Right hindlimb (tissue), 1 donor: ENCODE measurements at places on chromosomes 7 and 10.
A peak's percentile ranks its signal among the peaks of the same experiment; 100 is the strongest.

- DNase-seq = no peak
Observed at GRCh38 chr10:104925232-104925851, 284.3 kb downstream of the SORCS3 start.

DNA sequence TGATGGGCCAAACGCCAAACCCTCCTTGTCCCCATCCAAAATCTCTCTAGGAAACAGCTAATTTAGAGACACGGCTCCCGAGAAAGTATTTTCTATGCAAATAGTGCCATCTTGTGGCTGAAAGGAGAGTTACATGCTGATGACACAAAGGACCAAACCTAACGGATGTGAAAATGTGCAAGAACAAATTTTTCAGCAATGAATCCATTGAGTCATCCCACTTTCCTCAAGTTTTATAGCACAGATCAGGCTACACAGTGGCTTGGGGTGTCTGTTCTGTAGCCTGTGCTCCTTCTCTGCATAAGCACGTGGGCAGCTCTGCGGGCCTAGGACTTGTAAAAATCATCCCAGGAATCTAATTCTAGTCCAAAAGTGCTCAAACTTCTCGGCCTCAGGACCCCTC is 154.8 kb upstream of the PRR15 start:
- DNase-seq = peak; percentile 75

- DNase-seq = no peak
Observed at GRCh38 chr7:40105879-40106473, 28.4 kb downstream of the MPLKIP start.

GRCh38 chr10:5959581-5960069 is 17.7 kb downstream of the IL15RA start:
- DNase-seq = no peak

GRCh38 chr7:47591655-47592572 is 10.0 kb upstream of the TNS3 start:
- peak; percentile 18 for DNase-seq

DNA sequence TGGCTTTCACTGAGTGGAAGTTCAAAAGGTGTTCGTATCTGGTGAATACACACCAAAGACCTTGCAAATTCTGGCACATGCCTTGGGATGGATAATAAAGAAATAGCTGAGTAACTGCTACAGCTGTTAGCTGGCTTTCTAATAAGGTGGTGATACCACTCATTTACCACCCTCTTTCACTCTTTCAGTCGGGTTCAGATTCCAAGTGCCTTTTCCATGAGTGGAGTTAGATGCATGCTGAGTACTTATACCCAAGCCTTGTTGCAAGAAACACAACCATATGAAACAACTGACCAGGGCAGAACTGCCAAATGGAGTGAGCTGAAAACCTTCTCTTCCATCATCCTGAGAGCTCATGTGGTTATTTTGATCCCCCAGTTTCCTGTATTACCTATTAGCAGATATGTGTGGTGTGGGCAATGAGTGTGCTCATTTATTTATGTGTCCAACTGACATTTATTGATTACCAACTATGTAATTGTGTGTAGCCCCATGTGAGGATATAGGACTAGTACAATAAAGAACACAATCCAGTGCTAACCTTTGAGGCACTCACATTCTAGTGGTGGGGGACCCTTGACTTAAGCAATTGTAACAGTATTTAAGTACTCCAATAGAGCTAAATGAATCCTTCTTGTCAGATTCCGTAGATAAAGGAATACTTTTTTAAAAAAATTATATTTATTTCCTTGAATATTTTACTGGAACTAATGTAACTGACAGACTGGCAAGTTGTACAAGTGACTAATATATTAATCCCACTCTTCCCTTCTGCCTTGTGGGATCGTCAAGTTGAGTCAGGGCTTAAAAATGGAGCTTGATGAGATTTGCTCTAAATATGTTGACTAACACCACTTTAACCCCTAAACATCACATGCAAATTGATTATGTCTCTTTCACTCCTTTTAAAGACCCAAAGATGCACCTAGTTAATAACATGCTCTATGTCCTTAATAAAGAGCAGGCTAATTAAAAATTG is 124.7 kb downstream of the ARID5B start:
- DNase-seq = no peak

- no peak for DNase-seq
Observed at GRCh38 chr7:79451580-79451979, 1.9 kb downstream of the MAGI2 start.

DNA sequence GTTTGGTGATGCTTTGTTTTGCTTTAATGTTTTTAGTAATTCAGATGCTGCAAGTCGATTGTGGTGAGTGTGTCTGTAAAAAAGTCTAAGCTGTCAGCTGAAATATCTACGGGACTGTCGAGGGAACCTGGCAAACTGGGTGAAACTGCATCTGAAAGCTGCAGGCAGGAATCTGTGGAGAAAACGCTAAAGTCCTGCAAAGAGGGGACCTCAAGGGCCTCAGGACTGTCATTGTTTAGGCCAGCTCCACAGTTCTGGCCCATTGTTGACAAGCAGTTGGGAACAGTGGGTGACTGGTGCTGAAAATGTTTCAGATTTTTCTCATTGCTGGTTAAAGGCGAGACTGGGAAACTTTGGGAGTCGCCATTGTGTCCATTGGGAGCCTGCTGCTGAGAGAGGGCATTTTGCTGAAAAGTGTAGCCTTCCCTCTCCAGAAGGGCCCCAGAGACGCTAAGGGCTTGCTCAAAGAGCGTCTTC is 1.8 kb downstream of the HOXA2 start:
- no peak for DNase-seq

DNA sequence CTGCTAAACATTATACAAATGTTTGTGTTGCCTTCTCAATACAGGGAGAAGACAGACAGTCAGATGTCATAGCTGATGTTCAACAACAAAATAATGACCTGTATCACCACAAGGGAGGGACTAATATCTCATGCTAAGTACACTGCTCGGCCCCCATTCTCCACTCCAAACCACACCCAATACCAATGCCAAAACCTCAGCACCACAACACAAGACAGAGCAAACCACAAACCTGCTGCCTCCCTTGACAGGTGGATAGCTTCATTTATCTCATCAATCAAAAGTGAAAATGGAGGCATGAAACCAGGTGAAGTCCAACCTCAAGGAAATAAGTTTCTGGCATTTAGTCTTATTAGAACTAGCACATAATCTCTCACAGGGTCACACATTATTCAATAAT is 109.5 kb downstream of the PARD3 start:
- no peak for DNase-seq

GRCh38 chr10:137031-137430 is 1.8 kb downstream of the ZMYND11 start:
- DNase-seq = peak; percentile 22

- no peak for DNase-seq
Observed at GRCh38 chr7:9945131-9945530, 1028.5 kb upstream of the PHF14 start.

DNA sequence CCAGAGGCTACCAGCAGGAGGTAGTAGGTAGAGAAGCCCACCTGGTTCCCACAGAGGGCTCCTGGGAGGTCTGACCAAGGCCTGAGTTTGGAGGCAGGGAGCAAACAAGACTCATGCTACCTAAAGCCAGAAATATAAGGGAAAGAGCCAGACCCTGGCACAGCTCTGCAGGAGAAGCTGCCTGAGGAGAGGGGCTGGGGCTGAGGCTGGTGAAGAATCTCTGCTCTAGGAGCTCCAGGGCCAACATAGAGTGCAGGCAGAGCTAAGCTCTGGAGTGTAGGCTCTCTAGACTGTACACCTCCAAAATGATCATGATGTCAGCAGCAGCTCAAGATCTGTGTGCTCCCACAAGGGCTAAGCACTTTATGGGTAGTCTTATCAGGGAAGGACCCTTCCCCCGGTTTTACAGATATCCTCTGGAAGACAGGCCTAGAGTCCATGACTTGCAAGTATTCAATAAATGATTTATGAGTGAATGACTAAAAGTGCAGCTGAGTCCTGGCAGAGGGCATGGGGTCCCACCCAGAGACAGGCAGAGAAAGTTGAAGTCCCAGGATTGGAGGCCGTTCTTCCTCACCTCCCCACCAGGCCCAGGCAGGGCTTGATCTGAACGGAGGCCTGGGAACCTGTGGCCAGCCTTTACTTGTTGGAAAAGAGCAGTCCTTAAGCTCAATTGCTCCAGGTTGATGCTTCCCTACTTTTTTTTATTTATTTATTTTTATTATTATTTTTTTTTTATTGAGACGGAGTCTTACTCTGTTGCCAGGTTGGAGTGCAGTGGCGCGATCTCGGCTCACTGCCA is 71.5 kb upstream of the LRRC4 start:
- DNase-seq = no peak

- DNase-seq = no peak
Observed at GRCh38 chr10:65720901-65721300, 1204.9 kb upstream of the LRRTM3 start.

DNA sequence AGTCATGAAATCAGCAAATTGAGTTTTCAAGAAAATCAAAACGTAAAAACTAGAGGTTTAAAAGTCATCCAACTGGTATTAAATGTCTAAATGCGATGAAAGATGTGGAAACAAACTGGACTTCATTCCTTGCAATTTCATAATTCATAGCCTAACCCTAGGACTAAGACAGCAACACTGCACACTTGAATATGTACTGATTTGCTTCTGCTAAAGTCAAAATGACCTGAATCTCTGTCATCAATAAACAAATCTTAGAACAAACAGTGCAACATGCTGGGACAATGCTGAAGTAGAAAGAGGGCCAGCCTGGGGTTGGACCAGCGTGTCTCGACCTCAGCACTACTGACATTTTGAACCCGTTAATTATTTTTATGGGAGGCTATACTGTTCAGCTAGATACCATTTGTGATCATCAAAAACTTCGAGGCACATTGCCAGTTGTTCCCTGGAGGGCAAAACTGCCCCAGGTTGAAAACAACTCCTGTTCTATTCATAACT is 47.1 kb downstream of the MYOF start:
- no peak for DNase-seq

DNA sequence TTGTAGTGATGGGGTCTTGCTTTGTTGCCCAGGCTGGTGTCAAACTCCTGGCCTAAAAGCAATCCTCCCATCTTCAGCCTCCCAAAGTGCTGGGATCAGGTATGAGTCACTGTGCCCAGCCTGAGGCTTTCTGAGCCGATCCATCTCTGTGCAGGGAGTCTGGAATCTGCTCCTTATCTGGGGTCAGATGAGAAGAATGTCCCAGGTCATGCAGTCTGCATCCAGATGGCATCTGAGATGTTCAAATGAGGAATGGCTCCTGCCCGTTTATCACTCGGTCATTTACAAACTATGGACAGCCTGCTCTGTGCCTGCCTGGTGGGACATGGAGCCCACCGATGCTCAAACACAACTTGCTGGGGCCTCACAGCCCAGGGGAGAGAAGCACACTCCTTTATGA is 11.1 kb upstream of the SLC18A3 start:
- DNase-seq = no peak

GRCh38 chr7:2717293-2718261 is 29.6 kb downstream of the AMZ1 start:
- peak; percentile 56 for DNase-seq

GRCh38 chr7:138167869-138168296 is 91.6 kb downstream of the AKR1D1 start:
- DNase-seq = no peak

- DNase-seq = no peak
Observed at GRCh38 chr10:11118686-11119085, 101.0 kb downstream of the CELF2 start.

GRCh38 chr7:110573862-110574528 is 516.9 kb upstream of the LRRN3 start:
- DNase-seq = no peak

GRCh38 chr10:76009531-76009930 is 578.1 kb downstream of the LRMDA start:
- no peak for DNase-seq

DNA sequence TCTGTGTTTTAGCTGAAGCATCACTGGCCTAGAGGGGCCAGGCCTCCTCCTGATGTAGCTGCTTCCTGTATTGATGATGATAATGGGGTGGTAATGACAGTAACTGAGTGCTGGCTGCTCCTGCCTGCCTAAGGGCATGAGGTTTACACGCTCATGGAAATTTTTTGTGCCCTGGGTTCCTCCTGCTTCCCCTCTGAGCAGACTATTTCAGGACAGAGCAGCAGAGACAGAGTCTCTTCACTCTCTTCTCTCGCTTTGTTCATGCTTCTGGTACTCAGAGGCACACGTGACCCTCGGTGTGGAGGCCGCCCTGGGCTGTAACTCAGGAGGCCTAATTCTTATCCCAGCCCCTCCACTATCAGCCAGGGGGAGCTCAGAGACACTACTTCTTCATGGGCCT is 27.9 kb downstream of the LRRC20 start:
- no peak for DNase-seq

DNA sequence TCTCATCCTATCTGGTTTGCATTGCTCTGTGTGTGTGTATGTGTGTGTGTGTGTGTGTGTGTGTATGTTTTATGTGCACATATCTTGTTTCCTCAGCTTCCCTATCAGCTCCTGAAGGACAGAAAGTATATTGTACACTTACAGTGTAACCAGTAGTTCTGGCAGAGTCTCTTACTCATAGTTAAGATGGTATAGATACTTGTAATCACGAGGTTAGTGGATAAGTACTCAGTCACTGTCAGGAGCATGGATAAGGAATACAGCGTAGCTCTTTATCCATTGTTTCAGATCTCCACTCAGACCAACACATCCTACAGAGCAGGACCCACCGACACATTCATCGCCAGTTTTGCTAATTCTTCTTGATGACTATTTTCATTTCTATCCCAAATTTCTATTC is 275.0 kb downstream of the TSPAN12 start:
- DNase-seq = no peak

DNA sequence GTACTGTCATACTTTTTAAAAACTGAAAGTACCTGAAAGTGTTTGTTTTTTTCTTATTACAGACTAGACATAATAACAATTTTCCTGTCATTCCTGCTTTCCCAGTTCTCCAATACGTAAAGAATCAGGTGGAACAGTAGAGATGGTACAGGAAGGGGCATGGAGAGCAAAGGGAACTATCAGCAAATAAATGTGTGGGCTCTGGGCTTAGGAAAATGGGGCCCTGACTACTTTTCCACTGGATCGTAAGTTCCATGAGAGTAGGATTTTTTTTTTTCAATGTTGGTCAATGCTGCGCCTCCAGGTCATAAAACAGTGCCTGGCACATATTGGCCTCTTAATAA is 15.2 kb upstream of the FAS start:
- DNase-seq = no peak

- no peak for DNase-seq
Observed at GRCh38 chr10:84314275-84314674, 14.1 kb upstream of the CCSER2 start.

DNA sequence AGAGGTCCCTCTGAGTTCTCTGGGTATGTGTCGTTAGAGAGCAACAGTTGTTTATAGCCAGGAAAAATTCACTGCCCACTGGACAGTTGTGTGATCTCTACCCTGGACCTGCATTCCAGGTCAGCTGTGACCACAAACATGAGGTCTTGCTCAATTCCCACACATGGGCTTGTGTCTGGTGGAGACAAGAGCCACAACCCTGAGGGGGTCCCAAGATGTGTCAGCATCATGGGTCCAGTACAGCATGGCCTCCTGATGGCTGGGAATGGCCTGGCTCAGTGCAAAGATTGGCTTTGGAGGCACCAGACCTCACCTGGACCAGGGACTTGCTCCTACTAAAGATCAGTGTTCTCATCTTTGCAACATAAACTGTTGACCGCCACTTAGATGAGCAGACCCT is 751.6 kb downstream of the GRID1 start:
- DNase-seq = no peak
